ENCODE measurements at places on chromosomes 6 and 20. TPM values are rescaled to one million over a fixed set of nuclear protein-coding genes. Genes with fewer than 3 reads are reported as not detected.

GRCh38 chr6:55836481-55836880, 38.9 kb downstream of the BMP5 start:
- H3K27ac ChIP-seq, result peak overlapping the region; percentile 47
- H3K4me1 ChIP-seq, result peaks cover 26% of the 10 kb centered on the region
- no peak overlapping the region for H3K4me3 ChIP-seq
- H3K36me3 ChIP-seq, result no peaks in the 10 kb centered on the region
- H3K27me3 ChIP-seq, result no peaks in the 10 kb centered on the region

- DNase-seq, result no peak
- H3K27ac ChIP-seq, result no peak overlapping the region
- H3K36me3 ChIP-seq, result no peaks in the 10 kb centered on the region
- no peak overlapping the region for H3K4me3 ChIP-seq
Observed at GRCh38 chr6:91352878-91353277, 766.0 kb upstream of the MAP3K7 start.

GRCh38 chr20:24978513-24978912, 14.0 kb downstream of the APMAP start:
- no peaks in the 10 kb centered on the region for H3K4me1 ChIP-seq
- no peak overlapping the region for H3K4me3 ChIP-seq
- H3K27ac ChIP-seq, result no peak overlapping the region
- peaks cover 66% of the 10 kb centered on the region for H3K36me3 ChIP-seq
- DNase-seq, result no peak

- H3K27me3 ChIP-seq, result no peaks in the 10 kb centered on the region
- no peak for DNase-seq
- H3K4me3 ChIP-seq, result no peak overlapping the region
- no peak overlapping the region for H3K27ac ChIP-seq
- H3K4me1 ChIP-seq, result peaks cover 28% of the 10 kb centered on the region
Observed at GRCh38 chr20:31823360-31824124, 4.4 kb downstream of the MYLK2 start.

GRCh38 chr6:110095101-110095500, 84.4 kb downstream of the WASF1 start:
- H3K4me1 ChIP-seq, result no peaks in the 10 kb centered on the region
- H3K27me3 ChIP-seq, result no peaks in the 10 kb centered on the region
- H3K27ac ChIP-seq, result no peak overlapping the region
- DNase-seq, result no peak

DNA sequence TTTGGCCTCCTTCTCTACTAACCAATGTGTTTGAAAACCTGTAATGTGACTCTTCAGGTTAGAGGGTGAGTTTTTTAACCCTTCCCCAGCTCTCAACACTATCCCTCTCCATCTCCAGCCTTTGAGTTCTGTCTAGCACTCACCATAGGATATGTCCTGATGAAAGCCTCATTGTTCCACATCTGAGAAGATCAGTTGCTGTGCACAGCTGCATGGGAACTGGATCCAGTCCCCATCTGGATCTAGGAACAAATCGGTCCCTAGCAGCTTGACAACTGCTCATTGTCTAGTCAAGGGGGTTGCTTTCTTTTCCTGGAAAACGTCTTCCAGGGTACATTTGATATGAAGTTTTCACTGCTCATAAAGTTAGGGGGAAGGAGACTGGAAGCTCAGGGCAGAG, 45.4 kb upstream of the AGPAT4 start:
- H3K27me3 ChIP-seq, result no peaks in the 10 kb centered on the region
- H3K27ac ChIP-seq, result no peak overlapping the region
- DNase-seq, result no peak
- no peaks in the 10 kb centered on the region for H3K4me1 ChIP-seq
- no peaks in the 10 kb centered on the region for H3K36me3 ChIP-seq
- no peak overlapping the region for H3K4me3 ChIP-seq

- H3K36me3 ChIP-seq, result no peaks in the 10 kb centered on the region
- H3K4me3 ChIP-seq, result no peak overlapping the region
- 0 out of 2 replicates have a peak, but pooled peaks cover 2% of the 10 kb centered on the region for H3K27me3 ChIP-seq
- H3K4me1 ChIP-seq, result no peaks in the 10 kb centered on the region
- no peak overlapping the region for H3K27ac ChIP-seq
Observed at GRCh38 chr20:61317966-61318530, 66.0 kb downstream of the CDH4 start.

DNA sequence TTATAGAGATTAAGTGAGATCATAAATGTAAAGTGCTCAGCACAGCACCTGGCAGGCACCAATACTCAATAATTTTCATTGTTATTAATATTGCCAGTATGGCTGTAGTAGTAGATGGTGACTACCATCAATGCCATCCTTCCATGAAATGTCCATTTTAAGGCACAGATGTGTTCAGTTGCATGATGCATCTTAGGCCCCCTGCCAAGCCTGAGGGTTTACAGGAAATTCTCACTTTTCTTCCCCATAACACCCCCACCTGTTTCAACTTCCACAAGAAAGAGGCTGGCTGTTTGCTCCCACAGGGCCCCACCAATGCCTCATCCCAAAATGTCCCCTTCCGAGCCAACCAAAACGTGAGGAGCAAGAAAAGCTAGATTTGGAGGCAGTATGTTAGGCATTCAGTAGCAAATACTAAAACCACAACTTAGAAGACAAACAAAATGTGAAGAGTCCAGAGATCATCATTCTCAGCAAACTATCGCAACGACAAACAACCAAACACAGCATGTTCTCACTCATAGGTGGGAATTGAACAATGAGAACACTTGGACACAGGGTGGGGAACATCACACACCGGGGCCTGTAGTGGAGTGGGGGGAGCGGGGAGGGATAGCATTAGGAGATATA, 110.6 kb upstream of the NHSL1 start:
- no peak for DNase-seq
- H3K27me3 ChIP-seq, result no peaks in the 10 kb centered on the region
- no peaks in the 10 kb centered on the region for H3K4me1 ChIP-seq
- H3K27ac ChIP-seq, result no peak overlapping the region
- no peaks in the 10 kb centered on the region for H3K36me3 ChIP-seq

DNA sequence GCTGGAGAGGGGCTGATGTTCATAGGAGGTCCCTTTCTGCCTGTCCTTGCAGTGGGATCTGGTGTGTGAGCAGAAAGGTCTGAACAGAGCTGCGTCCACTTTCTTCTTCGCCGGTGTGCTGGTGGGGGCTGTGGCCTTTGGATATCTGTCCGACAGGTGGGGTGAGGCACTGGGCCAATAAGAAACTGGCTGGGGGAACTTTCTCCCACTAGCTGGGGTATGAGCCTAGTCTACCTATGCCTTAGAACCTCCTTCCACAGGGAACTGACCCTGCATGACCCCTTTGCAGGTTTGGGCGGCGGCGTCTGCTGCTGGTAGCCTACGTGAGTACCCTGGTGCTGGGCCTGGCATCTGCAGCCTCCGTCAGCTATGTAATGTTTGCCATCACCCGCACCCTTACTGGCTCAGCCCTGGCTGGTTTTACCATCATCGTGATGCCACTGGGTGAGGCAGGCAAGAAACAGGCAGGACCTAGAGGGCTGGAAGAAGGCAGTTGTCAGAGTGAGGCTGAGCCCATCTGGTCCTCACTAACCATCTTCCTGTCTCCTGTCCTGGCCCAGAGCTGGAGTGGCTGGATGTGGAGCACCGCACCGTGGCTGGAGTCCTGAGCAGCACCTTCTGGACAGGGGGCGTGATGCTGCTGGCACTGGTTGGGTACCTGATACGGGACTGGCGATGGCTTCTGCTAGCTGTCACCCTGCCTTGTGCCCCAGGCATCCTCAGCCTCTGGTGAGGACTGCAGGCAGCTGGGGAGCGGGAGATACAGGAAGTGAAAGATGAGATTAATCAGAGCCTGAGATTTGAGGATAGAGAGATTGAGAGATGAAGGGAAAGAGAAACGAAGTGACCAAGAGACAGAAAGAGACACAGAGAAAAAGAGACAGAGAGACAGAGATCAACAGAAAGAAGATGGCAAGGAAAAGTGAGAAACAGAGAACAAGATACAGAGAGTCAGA, 1.6 kb downstream of the SLC22A7 start:
- H3K4me1 ChIP-seq, result no peaks in the 10 kb centered on the region
- peaks cover 20% of the 10 kb centered on the region for H3K27me3 ChIP-seq
- H3K36me3 ChIP-seq, result no peaks in the 10 kb centered on the region
- DNase-seq, result no peak

DNA sequence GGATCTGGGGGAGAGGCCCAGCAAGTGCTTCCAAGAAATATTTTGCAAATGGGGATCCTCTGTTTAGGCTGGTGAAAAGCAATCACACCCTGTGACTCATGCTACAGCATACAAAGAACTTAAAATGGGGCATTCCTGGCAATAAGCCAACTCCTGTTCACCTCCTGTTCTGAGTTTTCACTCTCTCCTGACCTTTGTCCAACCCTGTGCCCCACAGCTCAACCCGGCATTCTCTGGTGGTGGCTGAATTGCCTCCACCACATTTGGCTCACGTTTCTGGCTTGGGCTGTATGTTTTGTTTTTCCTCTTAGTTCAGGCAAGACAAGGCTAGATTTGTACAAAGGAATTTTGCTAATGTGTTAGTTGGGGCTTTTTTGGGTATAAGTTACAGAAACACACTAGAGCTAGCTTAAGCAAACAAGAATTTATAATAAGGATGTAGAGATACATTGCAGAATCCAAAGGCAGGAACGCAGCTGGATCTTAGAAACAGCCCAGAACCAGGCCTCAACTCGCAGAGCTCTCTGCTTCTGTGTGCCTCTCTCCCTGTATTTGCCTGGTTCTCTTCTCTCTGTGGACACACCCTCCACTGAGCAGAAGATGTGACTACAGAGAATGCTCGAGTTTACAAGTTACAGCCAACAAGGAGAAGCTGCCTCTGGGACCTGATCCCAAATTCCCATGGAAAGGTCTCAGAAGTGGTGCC, 9.4 kb downstream of the ABCC10 start:
- peaks cover 15% of the 10 kb centered on the region for H3K4me1 ChIP-seq
- H3K4me3 ChIP-seq, result no peak overlapping the region

DNA sequence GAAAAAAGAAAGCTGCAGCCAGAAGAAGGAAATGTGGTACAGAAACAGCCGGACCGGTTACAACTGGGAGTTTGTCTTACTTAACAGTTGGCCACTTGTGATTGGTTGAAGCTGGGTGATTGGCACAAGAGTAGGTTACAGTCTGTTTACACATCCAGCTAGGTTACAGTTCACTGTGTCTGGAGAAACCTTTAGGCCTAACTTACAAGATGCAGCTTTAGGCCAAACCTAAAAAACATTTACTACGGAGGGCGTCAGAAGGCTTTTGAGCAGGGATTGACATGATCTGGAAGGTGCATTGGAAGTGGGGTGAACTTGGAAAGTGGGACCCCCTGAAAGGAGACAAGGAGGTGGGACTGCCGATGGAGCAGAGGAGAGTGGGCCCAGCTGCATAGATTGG, 122.3 kb downstream of the BANF2 start:
- H3K4me1 ChIP-seq, result no peaks in the 10 kb centered on the region
- H3K27me3 ChIP-seq, result no peaks in the 10 kb centered on the region
- DNase-seq, result no peak
- no peak overlapping the region for H3K27ac ChIP-seq

GRCh38 chr6:63636518-63637021, 968 bp downstream of the PHF3 start:
- peaks cover 9% of the 10 kb centered on the region for H3K36me3 ChIP-seq
- peak overlapping the region; percentile 85 for H3K27ac ChIP-seq
- peaks cover 8% of the 10 kb centered on the region for H3K27me3 ChIP-seq
- peaks cover 17% of the 10 kb centered on the region for H3K4me1 ChIP-seq

- no peaks in the 10 kb centered on the region for H3K36me3 ChIP-seq
- no peak overlapping the region for H3K4me3 ChIP-seq
- H3K27ac ChIP-seq, result no peak overlapping the region
Observed at GRCh38 chr6:35596448-35597442, 84.0 kb upstream of the TULP1 start.

- peaks cover 32% of the 10 kb centered on the region for H3K36me3 ChIP-seq
- H3K27ac ChIP-seq, result peak overlapping the region; percentile 30
- DNase-seq, result peak; percentile 81
- no peaks in the 10 kb centered on the region for H3K27me3 ChIP-seq
Observed at GRCh38 chr20:10634683-10635411, 39.0 kb downstream of the JAG1 start.

DNA sequence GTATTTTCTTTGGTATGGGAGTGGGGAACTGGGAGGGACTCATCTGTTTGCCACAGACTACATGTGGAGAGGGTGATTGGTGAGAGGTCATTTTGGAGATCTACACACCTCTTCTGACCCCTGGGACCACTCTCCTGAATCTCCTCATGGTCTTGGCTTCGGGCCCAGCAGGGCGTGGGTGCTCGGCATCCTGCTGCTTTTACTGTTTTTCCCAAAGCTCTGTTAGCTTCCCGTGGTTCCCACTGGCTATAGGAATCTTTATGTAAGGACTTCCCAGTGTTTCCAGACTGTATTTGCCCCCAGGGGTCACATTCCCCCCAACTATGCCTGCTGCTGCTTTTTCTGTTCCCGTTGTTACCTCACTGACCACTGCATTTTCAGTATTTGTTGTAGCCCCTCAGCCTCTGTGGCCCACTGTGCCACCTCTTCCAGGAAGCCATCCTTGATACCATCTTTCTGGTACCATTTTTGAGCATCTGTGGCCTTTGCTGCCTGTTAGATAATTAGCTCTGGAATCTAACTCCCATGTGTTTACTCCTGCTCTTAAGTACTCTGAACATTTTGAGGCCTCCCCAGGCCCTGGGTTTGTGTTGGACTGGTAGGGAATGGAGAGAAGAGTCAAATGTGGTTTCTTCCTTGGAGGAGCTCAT, 14.9 kb downstream of the PLCG1 start:
- peaks cover 30% of the 10 kb centered on the region for H3K36me3 ChIP-seq
- H3K4me3 ChIP-seq, result no peak overlapping the region
- no peak for DNase-seq
- peaks cover 6% of the 10 kb centered on the region for H3K4me1 ChIP-seq
- H3K27me3 ChIP-seq, result no peaks in the 10 kb centered on the region

DNA sequence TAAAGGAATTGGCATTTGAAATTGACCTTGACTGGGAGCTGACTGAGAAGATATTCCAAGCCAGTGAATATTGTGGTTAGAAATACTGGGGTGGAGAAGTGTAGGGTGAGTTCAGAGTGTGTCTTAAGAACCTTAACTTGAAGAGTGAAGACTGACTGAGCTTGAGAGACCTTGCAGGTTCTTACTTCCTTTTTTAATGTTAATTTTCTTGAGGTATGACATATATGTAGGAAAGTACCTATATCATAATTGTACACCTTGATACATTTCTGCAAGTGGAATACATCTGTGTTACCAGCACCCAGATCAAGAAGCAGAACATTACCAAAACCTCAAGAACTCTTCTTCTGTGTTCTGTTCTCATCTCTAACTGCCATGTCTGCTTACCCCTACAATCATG, 11.0 kb downstream of the DHX35 start:
- no peak overlapping the region for H3K27ac ChIP-seq
- H3K4me1 ChIP-seq, result peaks cover 43% of the 10 kb centered on the region
- no peak overlapping the region for H3K4me3 ChIP-seq
- DNase-seq, result no peak
- H3K36me3 ChIP-seq, result peaks cover 36% of the 10 kb centered on the region

- no peak overlapping the region for H3K27ac ChIP-seq
- no peak for DNase-seq
- no peak overlapping the region for H3K4me3 ChIP-seq
- no peaks in the 10 kb centered on the region for H3K27me3 ChIP-seq
- H3K36me3 ChIP-seq, result no peaks in the 10 kb centered on the region
Observed at GRCh38 chr6:49980898-49981297, 11.5 kb upstream of the DEFB113 start.

- H3K27ac ChIP-seq, result no peak overlapping the region
- H3K36me3 ChIP-seq, result no peaks in the 10 kb centered on the region
- DNase-seq, result no peak
- H3K4me1 ChIP-seq, result peaks cover 8% of the 10 kb centered on the region
- H3K27me3 ChIP-seq, result no peaks in the 10 kb centered on the region
Observed at GRCh38 chr20:24149881-24150307, 161.3 kb upstream of the GGTLC1 start.

Gene PHACTR3
- not detected for total RNA-seq

Gene PCMTD2
- 12.4 TPM for total RNA-seq

Gene INSM1
- total RNA-seq, result not detected

Gene BPIFB4
- not detected for total RNA-seq

Gene MOG
- not detected for total RNA-seq

Gene ERGIC3
- total RNA-seq, result 273 TPM

Gene FITM2
- total RNA-seq, result 4.4 TPM

Gene RIPK1
- 12.6 TPM for total RNA-seq

Gene COL20A1
- total RNA-seq, result not detected
